ENCODE measurements at places on chromosomes 1 and 21. TPM values are rescaled to one million over a fixed set of nuclear protein-coding genes. Genes with fewer than 3 reads are reported as not detected.

Gene RYR2
- total RNA-seq, result not detected

Gene WNT2B
- 1.5 TPM for total RNA-seq

Gene VHLL
- total RNA-seq, result 0.29 TPM

Gene MAGOH
- total RNA-seq, result 27.1 TPM

Gene NBPF4
- total RNA-seq, result 0.66 TPM

Gene MAPKAPK2
- total RNA-seq, result 76.2 TPM

Gene ZNF678
- total RNA-seq, result 8.0 TPM

Gene FCRL6
- total RNA-seq, result not detected
